Bronchial epithelial cell (primary cell): ENCODE measurements at places on chromosomes 7 and 10. TPM values are rescaled to one million over a fixed set of nuclear protein-coding genes. Genes with fewer than 3 reads are reported as not detected.

Gene SAMD9
- 5.5 and 13.2 TPM in 2 replicates for total RNA-seq

Gene GNAT3
- total RNA-seq: not detected in 2 replicates

Gene KIF11
- 1.1 and 1.3 TPM in 2 replicates for total RNA-seq

Gene SRRM3
- total RNA-seq: 0.26 and 0.51 TPM in 2 replicates

Gene NPC1L1
- under 0.01 TPM in 2 replicates for total RNA-seq
